ENCODE measurements at places on chromosomes 1 and 21.
A peak's percentile ranks its signal among the peaks of the same experiment; 100 is the strongest.

DNA sequence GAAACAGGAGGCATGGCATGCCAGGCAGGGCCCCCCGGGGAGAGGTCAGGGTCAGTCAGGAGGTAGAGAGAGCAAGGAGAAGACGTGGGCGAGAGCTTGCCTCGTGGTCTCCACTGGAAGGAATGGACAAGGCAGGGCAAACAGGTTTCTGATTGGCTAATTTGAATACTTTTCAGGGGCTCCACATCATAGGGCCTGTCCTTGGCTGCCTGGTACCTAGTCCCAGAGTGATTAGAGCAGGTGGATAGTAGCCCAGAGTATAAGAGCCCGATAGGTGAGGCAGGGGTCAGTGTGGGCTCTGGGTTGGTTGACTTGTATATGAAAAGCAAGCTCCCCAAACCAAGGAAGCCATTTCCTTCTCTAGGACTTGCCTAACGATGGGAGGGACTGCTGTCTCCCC, 178.6 kb downstream of the ZP4 start:
- no peak for DNase-seq

- DNase-seq, result no peak
Observed at GRCh38 chr1:37362594-37363385, 111.6 kb upstream of the ZC3H12A start.

- no peak for DNase-seq
Observed at GRCh38 chr21:35473496-35473895, 424.4 kb upstream of the RUNX1 start.

DNA sequence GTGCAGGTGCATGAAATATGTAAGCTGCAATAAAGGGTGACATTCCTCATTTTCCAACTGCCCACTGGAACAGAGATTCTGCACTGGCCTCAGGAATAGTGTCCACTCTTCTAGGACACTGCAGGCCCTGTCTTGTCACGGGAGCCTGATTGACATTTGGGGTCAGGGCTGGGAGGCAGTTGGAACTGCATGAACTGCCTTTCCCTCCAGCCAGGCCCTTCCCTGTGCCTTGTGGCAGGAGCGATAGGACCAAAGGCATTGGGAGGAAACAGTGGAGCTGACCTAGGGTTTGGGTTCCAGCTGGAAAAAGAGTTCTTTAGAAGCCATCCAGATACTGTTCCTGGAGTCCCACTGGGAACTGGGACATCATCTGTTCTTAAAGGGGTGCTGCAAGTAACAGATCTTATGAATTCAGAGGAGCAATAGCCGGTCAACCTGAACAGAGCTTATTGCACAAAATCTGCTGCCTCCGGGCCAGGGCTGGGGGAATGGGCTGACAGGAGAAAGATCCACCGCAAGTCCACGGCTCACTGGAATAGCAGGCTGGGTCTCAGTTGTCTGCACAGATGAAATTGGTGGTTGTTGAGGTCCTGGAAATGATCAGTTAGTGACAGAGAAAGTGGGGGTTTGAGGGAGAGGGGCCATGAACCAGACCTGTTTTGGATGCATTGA, 451.7 kb downstream of the CAMTA1 start:
- DNase-seq, result no peak

DNA sequence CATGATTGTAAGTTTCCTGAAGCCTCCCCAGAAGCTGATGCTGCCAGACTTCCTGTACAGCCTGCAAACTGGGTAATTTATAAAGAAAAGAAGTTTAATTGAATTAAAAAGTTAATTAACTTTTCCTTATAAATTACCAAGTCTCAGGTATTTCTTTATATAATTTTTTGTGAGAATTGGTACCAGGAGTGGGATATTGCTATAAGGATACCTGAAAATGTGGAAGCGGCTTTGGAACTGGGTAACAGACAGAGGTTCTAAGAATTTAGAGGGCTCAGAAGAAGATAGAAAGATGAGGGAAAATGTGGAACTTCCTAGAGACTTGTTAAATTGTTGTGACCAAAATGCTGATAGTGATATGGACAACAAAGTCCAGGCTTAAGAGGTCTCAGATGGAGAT, 163.1 kb downstream of the PTPRU start:
- DNase-seq, result no peak

- DNase-seq, result no peak
Observed at GRCh38 chr21:43291347-43291950, 122.6 kb downstream of the CRYAA start.

- peak; percentile 88 for DNase-seq
Observed at GRCh38 chr1:12618965-12619791, 1.2 kb upstream of the DHRS3 start.

DNA sequence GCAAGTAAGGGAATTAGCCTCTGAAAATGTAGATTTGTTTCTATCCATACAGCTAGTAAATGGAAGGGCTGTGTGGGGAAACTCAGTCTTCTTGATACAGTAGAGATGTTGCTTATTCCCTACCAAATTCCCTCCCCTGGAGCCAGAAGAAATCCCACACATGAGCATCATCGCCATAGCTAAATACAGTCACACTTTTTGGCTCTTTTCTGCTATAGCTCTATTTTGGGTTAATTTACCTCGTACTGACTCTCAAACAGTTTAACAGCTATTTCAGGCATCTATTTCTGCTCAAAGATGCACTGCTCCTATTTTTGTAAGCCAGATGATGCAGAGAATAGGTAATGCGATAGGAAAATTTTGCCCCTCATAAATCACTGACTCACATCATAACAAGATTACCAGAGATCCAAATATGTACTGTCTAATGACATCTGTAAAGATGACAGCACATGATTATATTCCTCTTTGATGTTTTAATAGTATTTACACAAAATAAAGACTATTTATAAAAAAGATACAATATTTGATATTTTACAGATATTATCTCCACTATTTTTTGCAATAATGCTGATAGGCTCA, 58.6 kb downstream of the XCL1 start:
- no peak for DNase-seq

GRCh38 chr1:226708342-226708780, 30.7 kb downstream of the ITPKB start:
- DNase-seq, result peak; percentile 79

GRCh38 chr1:213171711-213172110, 120.7 kb downstream of the RPS6KC1 start:
- DNase-seq, result no peak

- no peak for DNase-seq
Observed at GRCh38 chr1:112666946-112667345, 7.5 kb upstream of the MOV10 start.

GRCh38 chr1:1687846-1688245, 4.7 kb downstream of the SLC35E2B start:
- no peak for DNase-seq

DNA sequence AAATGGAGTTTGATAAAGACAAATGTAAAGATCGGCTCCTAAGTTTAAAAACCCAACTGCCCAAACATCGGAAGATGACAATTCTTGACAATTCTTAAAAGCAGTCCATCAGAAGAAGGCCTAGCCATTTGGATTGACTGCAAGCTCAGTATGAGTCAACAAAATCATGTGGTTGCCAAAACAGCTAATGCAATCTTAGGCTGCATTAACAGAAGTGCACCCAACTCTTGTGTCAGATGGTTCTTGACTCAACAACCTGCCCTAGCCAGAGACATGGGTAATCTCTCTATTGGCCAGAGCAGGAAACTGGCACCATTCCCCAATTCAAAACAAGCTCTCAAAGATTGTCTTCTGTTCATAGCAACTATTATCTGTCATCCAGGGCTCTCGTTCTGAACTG, 9.9 kb upstream of the NCF2 start:
- peak; percentile 71 for DNase-seq

GRCh38 chr1:159802111-159802510, at the start of gene FCRL6:
Gene FCRL6, plus strand, starts transcription at chr1:159802360. Its CDS starts 65 bp downstream, at chr1:159802425.
- no peak for DNase-seq

GRCh38 chr1:53712276-53712675, 26.7 kb downstream of the GLIS1 start:
- peak; percentile 45 for DNase-seq

DNA sequence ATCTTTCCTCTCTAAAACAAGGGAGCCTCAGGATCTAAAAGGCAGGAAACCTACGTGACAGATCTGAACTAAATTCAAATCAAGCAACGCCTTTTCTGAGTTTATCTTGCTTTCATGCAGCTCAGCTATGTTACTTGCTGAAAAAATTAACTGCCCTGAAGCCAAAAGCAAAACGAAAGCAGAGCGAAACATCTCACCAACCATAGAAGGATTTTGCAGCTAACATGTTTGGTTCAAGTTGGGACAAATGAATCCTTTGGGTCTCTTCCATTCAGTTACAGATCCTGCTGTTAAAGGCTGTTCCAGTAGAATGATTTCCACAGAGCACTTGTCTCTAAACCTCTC, 482 bp downstream of the SLC2A5 start:
- DNase-seq, result no peak

- DNase-seq, result no peak
Observed at GRCh38 chr1:179177182-179177581, 52.3 kb downstream of the ABL2 start.

- DNase-seq, result no peak
Observed at GRCh38 chr1:25026730-25027450, 96.8 kb upstream of the RUNX3 start.

- no peak for DNase-seq
Observed at GRCh38 chr21:36055551-36055950, 4.8 kb downstream of the SETD4 start.

- no peak for DNase-seq
Observed at GRCh38 chr1:50265790-50266314, 157.1 kb downstream of the ELAVL4 start.

DNA sequence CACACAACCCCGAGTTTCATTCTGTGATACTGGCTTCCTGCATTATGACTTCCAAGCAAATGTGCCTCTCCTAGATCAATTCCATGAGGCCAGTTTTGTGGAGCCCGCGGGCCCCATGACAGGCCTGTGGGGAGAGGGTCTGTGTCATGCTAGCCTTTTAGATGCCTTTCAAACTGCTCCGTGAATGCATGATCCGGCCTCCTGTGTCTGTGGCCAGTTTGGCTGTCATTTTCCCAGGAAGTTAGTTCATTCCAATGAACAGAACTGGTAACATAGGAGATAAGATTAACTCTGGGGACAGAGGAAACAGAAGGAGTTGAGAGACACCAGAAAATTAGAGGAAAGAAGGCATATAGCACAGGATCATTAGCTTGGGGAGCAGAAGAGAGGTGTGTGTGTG, 3.2 kb downstream of the FNDC7 start:
- DNase-seq, result no peak

- peak; percentile 48 for DNase-seq
Observed at GRCh38 chr1:173042806-173043205, 7.9 kb downstream of the TNFSF18 start.

DNA sequence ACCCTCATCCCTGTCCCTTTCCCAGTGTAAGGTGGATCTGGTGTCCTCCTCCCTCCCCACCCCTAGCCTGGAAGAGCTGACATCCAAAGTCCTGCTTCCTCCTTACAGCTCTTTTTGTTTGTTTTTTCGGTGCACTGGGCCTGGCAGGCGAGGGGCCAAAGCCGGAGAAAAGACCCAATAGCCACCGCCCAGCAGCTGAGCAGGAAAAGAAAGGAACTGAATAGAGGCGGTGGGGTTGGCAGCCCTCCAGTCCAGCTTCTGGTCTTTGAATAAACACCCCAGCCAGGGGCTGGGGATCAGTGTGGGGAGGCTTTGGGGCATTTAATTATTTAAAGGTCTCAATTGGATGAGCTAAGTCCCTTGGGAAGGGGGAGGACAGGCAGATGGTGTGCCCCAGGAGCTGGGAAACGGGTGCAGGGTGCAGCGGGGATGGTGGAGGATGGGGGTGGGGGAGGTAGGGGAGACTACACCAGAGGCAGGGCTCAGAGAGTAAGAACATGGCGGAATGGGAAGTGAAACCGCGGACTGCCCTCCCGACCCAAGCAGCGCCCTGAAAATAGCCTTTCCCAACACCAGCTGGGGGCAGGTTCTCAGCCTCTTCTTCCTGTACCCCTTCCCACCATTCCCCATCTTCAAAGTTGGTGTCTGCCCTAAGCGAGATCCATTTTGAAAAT, 20.2 kb downstream of the BTG2 start:
- DNase-seq, result no peak

GRCh38 chr1:194102607-194103006, 916.2 kb upstream of the B3GALT2 start:
- DNase-seq, result no peak

GRCh38 chr1:43367026-43367903, 546 bp downstream of the ELOVL1 start:
- peak; percentile 46 for DNase-seq

- DNase-seq, result peak; percentile 84
Observed at GRCh38 chr1:232904566-232904965, 45.8 kb upstream of the NTPCR start.

DNA sequence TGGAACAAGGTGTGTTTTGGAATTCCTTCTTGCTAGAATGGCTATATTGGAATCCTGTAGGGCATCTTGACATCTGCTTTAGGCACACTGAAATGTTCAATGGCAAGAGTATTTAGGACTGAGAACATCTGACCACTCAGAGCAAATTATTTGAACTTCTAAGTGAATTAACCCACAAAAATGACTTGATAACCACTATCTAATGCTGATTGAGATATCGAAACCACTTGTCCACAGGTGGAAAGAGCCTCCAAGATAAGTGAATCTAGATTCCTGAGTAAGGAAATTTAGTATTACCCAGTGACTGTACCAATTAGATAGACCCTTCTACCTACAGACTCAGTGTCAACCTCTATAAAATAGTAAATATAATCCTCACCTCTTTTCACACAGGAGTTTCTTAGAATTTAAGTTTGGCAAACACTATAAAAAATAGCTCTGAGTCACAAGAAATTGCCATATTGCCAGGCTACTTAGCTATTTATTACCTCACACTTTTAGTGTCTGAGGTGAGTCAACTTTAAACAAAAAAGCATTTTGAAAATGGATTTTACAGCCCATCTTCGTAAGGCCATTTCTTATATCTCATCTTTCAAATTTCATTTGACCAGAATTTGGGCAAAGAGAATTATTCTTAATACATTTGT, 421.8 kb downstream of the PTBP2 start:
- DNase-seq, result peak; percentile 68

DNA sequence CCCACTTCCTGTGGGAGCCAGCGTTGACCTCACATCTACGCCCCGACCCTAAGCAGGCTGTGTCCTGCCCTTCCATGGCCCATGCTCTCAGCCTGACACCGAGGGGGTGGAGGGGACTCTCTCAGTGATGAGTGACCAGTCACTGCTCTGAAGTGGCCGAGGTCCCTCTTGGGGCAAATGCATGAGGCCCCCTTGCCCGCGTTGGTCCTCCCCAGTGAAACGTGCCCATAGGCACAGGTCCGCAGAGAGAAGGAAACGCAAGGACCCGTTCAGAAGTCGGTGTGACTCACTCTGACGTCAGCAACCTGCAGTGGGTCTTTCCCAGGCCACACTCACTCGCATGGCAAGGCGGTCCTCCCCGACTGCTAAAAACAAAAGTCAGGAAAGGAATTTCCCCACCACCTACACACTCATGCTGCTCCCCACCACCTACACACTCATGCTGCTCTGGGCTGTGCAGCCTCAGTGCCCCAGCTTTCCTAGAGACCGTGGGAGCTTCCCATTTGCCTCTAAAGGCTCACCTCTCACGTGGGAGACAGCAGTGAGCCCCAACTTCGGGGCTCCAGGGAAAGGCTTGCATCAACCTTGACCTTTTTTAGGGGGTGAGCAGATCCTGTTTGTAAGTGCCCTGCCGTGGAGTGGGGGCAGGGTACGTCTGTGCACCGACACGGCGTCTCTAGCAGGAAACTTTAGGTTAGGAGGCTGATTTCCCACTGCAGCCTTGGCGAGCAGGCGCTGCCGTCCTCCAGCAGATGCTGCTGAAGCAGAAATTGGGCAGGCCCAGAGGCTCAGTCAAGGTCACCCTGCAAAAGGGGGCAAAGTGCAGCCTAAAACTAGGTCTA, 11.4 kb downstream of the UBASH3A start:
- DNase-seq, result peak; percentile 85

- DNase-seq, result no peak
Observed at GRCh38 chr1:39405358-39405757, 86.1 kb upstream of the BMP8A start.
